Hippocampal formation (tissue), 2 donors: ENCODE measurements at places on chromosomes 7 and 10.

DNA sequence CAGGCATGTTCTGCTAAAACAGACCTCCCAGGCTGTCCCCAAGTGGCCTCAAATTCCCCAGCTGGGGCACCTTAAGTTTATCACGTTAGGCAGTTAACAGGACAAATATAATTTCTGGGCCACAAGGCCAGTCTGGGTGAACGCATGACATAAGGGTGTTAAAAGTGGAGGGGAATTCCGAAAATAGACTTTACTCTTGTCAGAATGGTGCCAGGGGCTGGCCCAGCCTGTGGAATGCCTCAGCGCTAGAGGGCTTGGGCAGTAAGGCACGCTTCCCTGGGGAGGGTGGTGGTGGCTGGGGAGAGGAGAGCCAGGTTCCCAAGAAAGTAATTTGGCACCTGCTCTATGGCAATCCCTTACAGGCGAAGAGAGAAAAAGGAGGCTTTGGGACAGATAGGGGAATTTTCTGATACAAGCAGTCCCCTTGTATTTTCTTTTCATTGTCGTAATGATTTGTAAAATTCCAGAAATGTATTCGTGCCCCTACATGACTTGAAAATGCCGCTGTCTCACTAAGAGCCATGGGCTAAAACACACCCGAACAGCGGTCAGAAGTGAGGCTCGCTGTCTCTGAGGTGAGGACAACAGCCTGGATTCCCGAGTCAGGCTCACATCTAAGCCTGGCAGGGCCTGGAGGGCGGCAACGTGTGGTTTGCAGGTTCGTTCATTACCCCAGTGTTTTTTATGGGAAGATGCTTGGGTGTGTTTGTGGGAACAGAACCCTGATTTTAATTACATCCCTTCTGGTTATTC, 463.2 kb upstream of the GALNT17 start:
- no peak for DNase-seq

- DNase-seq, result no peak
Measured at GRCh38 chr10:130820880-130821482, 490.5 kb downstream of the TCERG1L start.

GRCh38 chr10:126479280-126479895, 91.1 kb upstream of the ADAM12 start:
- DNase-seq, result no peak

GRCh38 chr7:155342313-155342712, 44.6 kb downstream of the INSIG1 start:
- DNase-seq, result no peak

- DNase-seq, result peak; percentile 43
Measured at GRCh38 chr10:59907918-59908807, 1.8 kb upstream of the CCDC6 start.
